Caudate nucleus (tissue), 63 donors: ENCODE measurements at places on chromosomes 2 and 18.

GRCh38 chr2:237459226-237459625 lies 27.8 kb upstream of the MLPH start:
- DNase-seq: no peak

DNA sequence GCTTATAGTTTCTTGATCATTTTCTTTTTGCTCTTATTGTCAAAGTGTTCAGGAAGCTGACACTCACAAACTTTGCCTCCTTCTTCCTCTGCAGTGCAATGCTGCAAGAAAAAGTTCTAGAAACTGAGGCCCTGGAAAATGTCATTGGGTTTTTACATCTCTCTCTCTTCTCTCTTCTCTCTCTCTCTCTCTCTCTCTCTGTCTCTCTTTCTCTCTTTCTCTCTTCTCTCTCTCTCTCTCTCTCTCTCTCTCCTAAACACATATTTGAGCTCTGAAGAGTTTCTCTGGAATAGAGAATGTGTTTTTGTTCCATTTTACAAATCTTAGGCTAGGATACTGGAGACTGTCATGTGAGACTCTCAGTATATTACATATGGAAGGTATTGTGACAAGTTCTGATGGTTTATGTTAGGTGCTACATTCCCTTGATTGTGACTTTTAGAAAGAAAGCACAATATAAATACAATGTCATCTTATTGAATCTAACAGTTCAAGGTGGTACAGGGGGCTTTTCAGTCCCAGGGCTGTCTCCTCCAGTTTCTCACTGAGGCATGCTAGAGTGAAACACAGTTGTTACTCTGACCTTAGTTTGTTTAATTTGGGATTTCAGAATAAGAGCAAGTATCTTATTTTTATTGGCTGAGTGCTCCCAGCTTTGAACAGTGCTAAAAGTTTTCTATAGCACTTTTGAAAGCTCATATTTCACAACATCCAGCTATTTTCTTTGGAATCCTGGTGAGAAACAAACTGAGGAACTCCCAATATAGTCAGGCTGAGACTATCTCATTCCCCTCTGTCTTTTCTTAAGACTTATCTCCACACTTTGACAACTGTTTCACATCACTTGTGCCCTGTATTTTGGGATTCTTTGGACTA lies 41.4 kb upstream of the EHBP1 start:
- no peak for DNase-seq

- DNase-seq: no peak
Observed at GRCh38 chr18:55116863-55117262, 157.6 kb upstream of the CCDC68 start.

DNA sequence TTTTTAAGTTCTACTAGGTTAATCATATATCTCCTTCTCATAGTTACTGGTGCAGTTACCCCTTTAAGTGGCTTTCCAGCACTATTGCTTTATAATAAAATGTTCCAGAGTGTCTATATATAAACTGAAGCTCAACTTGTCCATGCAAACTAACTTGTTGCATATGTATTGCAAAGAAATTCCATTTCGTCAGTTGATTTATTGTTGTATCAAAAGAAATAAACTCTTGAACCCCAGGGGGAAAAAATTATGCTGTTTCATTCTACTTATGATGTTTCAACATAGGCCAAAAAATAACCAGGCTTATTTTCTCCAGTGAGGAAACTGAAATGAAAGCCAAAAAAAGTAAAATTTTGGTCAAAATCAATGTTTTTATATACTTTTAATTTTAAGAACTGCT lies 491.9 kb downstream of the NR4A2 start:
- no peak for DNase-seq

DNA sequence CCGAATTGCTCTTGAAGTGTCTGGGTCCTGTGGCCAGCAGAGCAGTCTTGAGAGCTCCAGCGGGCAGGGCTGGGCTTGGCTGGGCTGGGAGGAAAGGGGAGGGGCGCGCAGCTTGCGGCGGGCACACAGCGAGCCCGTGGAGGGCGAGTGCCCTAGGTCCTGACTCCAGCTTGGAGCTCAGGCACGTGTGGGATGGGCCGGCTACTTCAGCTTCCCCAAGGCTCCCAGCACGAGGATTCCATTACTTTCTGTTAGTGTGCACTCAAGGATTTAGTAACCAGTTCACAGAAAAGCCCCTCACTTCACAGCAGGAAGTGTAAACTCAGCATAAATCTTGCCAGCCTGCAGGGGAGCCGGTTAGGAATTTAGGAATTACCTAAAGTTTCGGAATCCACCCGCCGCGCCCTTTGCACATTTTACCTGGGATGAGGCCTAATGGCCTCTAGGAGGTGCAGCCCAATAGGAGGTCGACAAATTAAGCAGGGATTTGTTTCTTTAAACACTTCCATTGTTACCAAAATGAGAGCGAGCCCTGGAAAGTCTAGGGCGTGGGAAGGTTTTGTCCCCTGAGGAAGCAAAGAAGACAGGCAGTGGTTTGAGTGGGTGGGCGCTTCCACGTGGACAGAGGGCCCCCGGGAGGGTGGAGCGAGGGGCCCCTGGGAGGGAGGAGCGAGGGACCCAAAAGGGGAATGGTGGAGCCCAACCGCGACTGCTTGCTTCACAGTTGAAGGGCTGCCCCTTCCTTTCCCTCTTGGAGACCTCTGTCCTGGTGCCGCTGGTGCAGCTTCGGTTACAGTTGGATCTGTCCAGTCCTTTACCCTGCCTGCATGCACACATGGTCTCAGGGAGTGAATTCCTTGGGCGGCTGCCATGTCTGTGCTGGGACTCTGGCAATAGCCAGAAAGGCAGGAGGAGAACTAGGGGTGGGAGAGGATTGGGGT lies 93.3 kb downstream of the CTAGE1 start:
- no peak for DNase-seq

DNA sequence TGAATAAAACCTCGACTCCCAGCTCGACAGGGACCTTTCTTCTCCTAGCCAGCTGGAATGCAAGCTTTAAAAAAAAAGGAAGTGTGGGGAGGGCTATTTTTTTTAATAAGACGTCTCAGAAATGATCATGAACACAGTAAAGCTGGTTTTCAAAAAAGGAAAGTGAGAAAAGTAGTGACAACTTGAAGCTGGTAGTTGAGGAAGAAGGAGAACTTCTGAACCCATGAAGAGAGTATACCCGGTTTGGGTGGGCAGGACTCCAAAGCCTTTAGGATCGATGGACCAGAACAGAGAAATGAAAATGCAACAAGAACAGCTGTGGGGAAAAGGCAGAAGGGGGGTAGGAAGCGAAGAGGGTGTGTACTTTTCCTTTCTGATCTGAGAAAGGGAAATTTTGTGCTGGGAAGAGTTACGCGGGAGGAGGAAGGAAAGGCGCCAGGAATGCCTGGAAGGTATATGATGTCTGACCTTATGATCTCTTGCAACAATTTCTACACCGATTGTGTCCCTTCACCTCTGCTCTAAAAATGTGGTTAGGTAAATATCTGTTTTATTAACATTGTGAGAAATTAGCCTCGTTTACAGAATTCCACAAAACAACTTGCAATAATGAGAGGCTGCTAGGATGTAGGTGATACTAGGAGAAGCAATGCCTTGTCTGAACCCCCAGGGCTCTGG lies 22.6 kb upstream of the CYP1B1 start:
- no peak for DNase-seq

DNA sequence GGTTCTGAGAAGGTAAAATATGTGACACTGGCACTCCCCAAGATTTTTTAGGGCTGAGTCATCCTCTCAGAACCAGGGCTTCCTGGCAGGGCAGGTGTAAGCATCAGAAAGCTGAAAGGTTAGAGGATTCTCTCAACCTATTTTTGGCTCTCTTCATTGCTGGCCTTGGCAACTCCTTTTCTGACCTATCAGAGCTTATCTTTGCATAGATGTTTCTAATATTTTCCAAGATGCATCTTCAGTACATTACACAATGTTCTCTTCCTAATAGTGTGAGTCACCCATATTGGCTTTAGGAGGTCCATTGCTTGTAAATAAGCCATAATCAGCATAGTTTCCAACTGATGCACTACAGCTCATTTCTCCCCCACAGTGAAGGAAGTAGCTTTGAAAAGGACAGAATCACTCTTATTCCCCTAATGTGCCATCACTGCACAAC lies 2008.4 kb upstream of the PIK3C3 start:
- no peak for DNase-seq

DNA sequence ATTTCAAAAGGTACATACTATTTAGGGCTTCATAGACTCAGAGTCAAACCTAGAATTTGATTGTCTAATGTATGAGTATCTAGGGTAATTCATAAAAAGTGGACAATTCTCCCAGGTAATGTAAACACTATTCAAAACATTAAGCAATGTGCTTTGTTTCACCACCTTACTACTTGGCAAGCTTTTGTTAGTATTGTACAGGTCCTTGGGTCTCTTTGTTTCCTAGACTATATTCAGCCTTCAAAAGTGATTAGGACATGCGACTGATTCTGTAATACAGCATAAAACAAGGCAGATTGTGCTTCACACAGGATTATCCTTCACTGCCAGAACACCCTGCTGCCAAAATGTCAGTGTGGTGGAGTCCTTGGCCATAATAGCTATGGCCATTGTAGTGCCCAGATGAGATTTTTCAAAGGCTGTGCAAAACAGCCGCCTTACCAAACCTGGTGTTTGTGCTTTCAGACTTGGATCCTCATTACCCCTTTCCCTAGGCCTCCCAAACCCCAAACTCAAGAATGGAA lies 90.1 kb upstream of the CAVIN2 start:
- DNase-seq: no peak

- DNase-seq: no peak
Observed at GRCh38 chr18:77676910-77677309, 427.3 kb downstream of the GALR1 start.

GRCh38 chr2:230643576-230644291 lies 68.9 kb upstream of the CAB39 start:
- DNase-seq: no peak

DNA sequence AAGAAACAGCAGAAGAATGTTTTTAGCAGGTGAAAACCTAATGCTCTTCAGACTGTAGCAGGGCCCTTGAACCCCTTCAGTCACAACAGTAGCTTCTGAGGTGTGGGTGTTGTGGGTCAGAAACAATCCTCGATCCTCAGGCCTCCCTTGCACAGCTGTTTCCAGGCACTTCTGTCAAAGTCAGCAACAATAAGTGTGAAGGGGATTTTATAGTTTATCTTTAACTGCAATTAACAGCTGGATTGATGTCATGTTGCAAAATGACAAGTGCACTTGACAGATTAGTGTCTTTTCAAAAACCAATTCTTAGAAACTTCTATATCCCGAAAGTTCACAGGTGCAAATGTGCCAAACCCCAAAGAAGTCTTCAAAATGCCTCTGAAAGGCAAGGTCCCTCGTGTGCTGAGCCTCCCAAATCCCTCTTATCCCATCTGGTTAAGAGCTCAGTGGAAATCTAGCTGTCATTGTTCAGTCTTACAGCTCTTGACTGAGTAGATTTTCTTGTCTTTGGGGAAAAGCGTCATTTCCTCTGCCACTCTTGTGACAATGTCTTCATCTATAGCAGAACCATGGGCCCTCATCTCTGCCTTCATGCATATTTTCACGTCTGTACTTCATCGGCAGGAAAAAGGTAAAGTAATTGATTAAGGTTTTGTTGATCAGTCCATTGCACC lies 29.6 kb downstream of the M1AP start:
- no peak for DNase-seq

GRCh38 chr2:240783819-240784621 lies 36.0 kb downstream of the KIF1A start:
- DNase-seq: no peak

DNA sequence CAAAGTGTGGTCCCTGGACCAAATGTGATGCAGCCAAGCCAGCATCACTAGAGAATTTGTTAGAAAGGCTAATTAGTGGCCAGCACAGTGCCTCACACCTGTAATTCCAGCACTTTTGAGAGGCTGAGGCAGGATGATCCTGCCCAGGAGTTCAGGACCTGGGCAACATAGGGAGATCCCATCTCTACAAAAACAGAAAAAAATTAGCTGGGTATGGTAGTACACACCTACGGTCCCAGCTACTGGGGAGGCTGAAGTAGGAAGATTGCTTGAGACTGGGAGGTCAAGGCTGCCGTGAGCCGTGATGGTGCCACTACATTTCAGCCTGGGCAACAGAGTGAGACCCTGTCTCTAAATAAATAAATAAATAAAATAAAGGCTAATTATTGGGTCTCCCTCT lies 69.9 kb upstream of the FZD5 start:
- no peak for DNase-seq

DNA sequence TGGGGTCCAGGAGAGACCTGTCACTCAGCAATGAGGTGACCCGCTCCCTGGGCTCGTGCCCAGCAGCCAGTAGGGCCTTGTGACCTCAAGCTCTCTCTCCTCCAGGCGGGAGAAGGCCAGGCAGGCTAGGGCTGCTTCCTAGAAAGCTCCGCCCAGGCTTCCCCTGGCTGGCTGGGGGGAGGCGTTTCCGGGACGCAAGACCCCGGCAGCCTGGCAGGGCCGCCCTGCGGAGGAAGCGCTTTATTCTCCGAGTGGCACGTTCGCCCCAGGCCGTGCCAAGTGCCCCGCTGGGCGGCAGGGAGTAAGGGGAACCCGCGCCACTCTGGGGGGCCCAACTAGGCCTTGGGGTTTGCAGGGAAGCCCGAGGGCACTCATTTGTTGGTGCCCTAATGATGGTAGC lies 21.2 kb upstream of the EPAS1 start:
- peak; percentile 5 for DNase-seq

DNA sequence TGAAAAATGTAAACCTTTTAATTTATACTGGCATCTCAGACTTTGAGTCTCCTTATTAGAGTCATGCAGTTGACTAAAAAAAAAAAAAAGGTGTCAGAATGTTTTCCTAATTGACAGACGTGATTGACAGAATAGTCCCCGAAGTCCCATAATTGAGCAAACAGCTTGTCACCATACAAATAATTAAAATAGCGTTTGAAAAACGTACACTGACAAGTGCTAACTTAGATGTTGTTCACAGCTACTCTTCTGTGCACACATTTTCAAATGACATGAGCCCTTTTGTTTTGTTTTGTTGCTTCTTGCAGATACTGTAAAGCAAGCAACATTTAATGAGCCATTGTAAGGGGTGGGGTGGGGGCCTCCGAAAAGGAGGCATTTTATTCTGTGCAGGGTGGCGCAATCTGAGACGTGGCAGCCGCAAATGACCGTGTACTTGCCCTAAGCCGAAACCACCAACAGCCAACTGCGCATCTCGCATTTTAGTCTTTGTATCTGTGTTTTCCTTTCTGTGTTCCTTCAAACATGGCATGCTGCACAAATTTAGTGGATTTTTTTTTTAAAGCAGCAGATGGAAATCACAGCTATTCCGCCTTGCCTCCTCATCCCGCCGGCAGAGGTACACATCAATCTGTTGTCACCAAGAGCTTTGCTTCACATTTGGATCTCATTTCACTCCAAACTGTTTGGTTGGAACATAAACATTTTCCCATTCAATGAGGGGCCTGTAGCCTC lies 52.4 kb downstream of the LPIN1 start:
- DNase-seq: no peak
